ENCODE measurements at places on chromosomes 13 and 19.
A peak's percentile ranks its signal among the peaks of the same experiment; 100 is the strongest.

- DNase-seq: no peak
Observed at GRCh38 chr19:17721821-17722220, 2.5 kb downstream of the MAP1S start.

DNA sequence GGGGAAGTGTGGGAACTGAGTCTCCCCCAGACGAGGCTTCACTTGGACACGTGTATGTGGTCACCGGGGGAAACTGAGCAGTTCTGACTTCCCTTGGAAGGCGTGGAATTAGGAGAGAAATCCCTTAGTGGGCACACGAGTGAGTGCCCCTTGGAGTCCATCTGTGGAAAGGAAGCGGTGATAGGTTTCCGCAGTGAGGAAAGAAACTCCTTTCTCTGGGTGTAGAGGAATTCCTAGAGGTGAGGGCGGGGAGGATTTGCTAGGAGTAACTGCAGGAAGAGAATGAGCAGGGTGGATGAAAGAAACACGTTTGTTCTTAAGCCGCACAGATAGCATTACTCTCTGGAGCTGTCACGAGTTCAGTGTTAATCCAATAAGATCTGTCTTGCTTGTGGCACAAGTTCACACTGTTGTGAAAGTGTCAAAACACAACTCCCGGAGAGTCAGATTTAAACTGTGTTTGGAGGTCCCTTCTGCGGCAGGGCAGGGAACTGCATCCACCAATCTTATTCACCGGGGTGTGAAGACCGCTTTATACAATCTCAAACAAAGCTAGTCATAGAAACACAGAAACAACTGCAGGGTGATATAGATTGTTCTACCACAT is 1.2 kb downstream of the KL start:
- DNase-seq: no peak

GRCh38 chr13:23615395-23616081 is 45.3 kb downstream of the TNFRSF19 start:
- DNase-seq: no peak

- no peak for DNase-seq
Observed at GRCh38 chr13:28116736-28117135, 16.4 kb upstream of the FLT3 start.

DNA sequence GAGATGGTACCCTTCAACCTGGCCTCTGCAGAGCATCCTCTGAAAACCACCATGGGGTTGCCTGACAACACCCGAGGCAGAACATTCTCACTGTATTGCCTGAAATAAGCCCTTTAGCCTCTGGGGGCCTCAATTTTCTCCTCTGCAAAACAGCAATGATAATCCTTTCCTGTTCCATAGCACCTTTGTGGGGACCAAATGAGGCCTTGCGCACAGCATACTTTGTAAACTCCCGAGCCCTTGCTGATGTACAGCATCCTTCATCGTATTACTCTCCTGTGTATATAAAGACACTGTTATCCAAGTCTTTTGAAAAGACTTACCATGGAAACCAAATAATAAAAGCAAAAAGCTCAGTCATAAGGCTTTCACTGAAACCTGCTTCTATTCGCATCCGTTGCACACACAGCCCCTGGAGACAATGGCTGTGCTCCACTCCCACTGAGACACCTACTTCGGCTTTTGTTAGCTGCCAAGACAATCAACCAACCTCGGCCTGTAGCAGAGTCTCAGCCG is 276.0 kb downstream of the FOXO1 start:
- DNase-seq: peak; percentile 75

Measured in esophagus muscularis mucosa (tissue), 4 donors.